ENCODE measurements at places on chromosomes 1 and 21.

- no peak for DNase-seq
These were observed 42.9 kb upstream of the ZNF326 start for GRCh38 chr1:89951766-89952604.

DNA sequence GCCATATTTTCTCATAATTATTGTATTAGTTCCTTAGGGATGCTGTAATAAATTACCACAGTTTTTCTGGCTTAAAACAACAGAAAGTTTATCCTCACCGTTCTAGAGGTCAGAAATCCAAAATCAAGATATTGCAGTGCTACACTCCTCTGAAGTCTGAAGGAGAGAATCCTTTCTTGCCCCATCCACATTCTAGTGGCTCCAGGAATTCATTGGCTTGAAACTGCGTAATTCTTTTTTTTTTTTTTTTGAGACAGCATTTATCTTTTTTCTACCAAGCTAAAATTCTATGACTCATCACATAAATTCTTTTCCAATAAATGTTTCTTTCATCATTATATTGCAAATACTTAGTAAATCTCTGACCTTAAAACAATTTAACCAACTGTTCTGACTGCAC lies 451.0 kb upstream of the RGS18 start:
- DNase-seq = no peak

- DNase-seq = no peak
These were observed 1.4 kb upstream of the ATP1B1 start for GRCh38 chr1:169105087-169105433.

DNA sequence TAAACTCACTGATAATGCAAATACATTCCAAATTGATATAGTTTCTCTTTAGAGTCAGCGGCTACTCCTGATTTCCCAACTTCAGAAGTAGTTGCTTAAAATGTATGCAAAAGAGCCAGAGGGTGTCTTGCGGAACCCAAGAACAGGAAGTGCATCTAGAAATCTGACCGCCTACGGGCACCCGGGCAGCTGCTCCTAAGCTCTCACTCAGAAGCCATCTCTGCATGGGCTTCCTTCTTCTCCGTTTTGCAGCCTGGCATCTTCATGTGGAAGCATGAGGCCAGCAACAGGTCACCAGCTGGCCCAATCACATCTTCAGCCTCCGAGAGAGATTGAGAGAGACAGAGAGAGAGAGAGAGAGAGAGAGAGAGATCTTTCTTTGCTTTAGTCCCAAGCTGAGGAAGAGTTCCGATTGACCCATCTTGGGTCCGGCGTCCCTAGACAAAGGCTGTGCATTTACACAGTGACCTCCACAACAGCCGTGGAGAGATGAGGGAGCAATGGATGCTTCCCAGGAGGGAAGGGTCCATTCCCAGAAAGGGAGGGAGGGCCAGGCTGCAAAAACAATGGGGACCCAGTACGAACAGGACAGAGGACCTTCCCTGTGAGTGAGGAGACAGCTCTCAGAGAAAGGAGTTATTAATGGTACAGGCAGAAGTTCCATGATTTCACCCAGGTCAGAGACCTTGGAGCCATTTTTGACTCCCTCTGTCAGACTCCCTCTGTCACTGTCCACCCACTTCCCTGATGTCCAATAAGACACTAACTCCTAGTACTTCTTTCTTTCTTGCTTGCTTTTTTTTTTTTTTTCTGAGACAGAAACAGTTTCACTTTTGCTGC lies 28.2 kb upstream of the SLC30A1 start:
- DNase-seq = no peak

- no peak for DNase-seq
These were observed 7.8 kb upstream of the TMEM201 start for GRCh38 chr1:9580942-9581341.

- DNase-seq = no peak
These were observed 281.8 kb downstream of the VAV3 start for GRCh38 chr1:107683191-107683657.
